ENCODE measurements at places on chromosomes 5 and 9.

- DNase-seq, result no peak
These were observed 30.6 kb upstream of the TTC1 start for GRCh38 chr5:159978358-159978757.

- no peak for DNase-seq
These were observed 192.4 kb upstream of the PUM3 start for GRCh38 chr9:3036333-3036700.

DNA sequence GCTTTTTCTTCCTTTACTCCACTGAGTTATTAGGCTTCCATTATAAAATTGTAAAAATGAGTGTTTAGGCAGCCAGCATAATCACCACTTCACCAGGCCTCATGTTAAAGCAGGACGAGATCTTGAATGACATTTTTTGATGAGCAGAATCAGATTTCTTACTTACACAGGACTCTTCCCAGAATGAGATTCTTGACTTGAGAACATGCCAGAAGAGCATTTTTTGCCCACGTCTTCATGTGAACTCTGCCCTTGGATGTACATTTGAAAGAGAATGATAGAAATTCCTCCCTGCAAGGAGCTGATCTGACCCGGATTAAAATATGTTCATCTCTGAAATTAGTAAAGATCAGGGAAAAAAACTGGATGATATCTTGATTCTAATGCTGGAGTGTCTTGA is 212.1 kb upstream of the ADRA1B start:
- no peak for DNase-seq

DNA sequence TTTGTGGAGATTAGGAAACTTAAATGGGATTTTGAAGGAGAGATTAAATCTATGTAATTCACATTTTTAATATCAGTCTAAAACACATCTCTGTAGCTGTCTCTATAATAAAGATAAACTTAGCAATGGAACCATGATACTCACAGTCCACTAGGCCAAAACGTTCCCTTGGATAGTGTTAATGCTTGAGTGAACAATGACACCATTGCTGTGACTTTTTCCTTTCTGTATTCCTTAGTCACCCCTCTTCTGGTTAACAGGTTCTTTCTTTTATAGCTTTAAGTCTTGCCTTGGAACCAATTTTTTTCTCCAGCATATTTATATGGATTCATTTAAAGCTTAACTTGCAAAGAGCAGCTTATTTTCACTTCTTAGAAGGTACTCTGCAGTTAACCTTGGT is 63.3 kb downstream of the INSL6 start:
- DNase-seq, result no peak

- no peak for DNase-seq
These were observed 9.7 kb downstream of the OMD start for GRCh38 chr9:92414566-92414965.

GRCh38 chr5:153136910-153137614 is 353.4 kb upstream of the GRIA1 start:
- DNase-seq, result no peak

GRCh38 chr5:178234121-178234749 is 1.6 kb upstream of the PHYKPL start:
- DNase-seq, result no peak

- no peak for DNase-seq
These were observed 27.8 kb upstream of the ARAP3 start for GRCh38 chr5:141709699-141710267.

- no peak for DNase-seq
These were observed 52.0 kb upstream of the KLF4 start for GRCh38 chr9:107541523-107541922.
